Daoy (cell line): ENCODE measurements at places on chromosomes 11 and 22.

- DNase-seq: no peak
Measured at GRCh38 chr11:128547946-128548648, 39.3 kb downstream of the ETS1 start.

GRCh38 chr11:2517386-2518064 lies 72.7 kb downstream of the KCNQ1 start:
- DNase-seq: peak; percentile 0

DNA sequence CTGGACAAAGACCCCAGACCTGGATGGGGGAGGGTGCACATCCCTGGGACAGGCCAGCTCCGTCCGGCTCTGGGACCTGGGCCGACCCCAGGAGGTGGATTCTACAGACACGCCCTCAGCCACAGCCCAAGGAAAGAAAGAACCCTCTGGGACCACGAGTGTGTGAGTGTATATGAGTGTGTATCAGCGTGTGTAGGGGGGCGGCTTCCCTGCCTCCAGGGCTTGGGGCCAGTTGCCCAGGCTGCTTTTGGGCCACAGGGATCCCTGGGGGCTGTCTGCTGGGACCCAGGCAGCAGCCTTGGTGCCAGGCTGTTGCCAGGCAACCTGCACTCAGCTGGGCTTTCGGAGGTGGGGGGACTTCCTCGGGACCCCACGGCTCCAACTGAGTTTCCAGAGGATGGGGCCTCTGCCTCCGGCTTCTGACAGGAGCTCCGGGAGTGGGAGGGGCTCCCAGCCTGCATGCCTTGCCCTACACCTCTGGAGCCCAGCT lies 8.9 kb downstream of the DUSP8 start:
- DNase-seq: no peak

GRCh38 chr22:21108379-21109115 lies 62.8 kb downstream of the LRRC74B start:
- DNase-seq: no peak

DNA sequence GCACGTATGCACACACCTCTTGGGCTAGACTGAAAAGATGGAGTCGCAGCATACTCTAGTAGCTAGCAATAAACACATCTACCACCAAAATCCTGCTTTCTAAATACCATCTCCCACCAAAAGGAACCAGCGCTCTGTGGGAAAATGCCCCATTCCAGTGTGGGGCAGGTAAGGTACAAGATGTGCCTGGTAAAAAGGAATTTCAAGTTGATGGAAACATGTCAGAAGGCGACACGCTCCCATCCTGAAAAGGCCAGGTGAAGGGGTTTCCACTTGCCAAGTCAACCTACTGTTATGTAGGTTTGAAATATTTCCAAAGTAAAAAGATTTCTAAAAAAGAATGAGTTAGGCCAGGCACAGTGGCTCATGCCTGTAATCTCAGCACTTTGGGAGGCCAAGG lies 8.8 kb downstream of the DGCR2 start:
- DNase-seq: no peak

DNA sequence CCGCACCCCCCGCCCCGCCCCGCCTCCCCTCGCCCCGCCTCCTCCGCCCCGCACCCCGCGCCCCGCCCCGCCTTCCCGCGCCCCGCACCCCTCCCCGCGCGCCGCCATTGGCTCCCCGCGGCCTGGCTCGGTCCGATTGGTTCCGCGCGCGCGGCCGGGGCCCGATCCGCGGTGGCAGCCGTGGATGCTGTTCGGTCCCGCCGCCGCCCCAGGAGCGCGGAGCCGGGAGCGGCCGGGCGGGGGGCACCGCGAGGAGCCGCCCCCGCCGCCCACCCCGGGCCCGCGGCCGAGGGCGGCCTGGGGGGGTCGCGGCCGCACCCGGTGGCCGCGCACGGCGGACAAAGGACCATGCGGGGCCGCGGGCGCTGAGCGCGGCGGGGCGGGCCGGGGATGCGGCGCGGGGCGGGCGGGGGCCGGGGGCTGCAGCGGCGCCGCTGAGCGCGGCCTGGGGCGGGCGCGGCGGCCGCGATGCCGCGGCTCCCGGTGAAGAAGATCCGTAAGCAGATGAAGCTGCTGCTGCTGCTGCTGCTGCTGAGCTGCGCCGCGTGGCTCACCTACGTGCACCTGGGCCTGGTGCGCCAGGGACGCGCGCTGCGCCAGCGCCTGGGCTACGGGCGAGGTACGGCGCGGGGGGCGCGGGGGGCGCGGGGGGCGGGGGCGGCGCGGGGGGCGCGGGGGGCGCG lies at the start of gene B4GALNT4:
B4GALNT4 (plus strand) TSS at position 164 of the 683 bp plus-strand sequence; CDS start at position 469, 305 bp downstream.
- peak; percentile 42 for DNase-seq

- DNase-seq: peak; percentile 39
Measured at GRCh38 chr22:43185860-43186261, 1.1 kb downstream of the TTLL12 start.

GRCh38 chr22:50118557-50119168 lies 28.9 kb downstream of the MOV10L1 start:
- peak; percentile 56 for DNase-seq
